Left forelimb (tissue), 1 donor: ENCODE measurements at places on chromosomes 12 and 14.

DNA sequence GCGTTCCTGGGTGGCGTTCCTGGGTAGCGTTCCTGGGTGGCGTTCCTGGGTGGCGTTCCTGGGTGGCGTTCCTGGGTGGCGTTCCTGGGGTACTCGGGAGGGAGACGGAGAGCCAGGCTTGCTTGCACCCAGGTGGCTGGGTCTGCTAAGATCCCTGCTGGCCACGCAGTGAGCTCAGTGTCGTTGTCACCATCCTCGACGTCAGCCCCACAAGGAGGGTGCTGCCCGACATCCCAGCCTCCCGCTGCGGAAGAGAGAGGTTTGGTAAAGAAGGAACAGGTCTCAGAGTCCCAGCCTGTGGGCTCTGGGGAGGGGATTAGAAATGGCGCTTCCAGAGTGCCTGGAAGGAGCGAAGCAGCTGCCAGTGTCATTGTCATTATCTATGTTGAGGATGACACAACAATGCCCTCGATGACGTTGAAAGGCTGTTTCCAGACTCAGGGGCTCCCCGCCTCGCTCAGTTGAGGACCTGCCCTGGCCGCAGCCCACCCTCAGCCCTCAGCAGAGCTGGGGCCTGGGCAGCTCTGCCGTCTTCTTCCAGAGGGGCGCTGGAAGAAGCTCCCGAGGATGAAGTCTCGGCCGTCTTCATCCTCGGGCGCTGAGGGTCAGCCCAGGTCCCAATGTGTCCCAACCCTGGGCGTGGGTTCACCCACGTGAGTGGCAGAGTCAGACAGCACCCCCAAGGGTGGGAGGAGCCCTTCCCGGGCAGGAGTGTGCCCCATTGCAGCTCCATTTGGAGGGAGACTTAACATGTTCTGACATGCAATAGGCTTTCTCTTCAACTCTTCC lies 328.8 kb downstream of the ADGRD1 start:
- no peak for DNase-seq

- no peak for DNase-seq
Measured at GRCh38 chr14:33661101-33661500, 289.8 kb downstream of the EGLN3 start.

GRCh38 chr12:120216742-120217605 lies 16.1 kb upstream of the RPLP0 start:
- no peak for DNase-seq

DNA sequence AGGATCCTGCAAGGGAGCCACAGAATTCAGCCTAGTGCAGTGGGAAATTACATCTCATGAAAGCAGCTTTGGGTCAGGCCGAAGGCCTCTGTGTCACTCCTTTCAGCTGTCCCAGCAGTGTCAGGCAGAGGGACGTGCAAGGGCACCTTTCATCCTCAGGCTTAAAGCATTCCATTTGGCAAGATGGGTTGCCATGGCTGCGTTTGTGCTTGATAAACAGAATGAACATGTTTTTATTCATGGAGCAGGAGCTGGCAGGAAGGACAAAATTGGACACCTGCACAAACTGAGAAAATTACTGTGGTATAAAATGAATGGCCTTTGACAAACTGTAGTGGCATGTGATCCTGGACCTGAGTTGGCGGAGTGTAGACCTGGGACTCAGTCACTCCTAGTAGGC lies 29.4 kb downstream of the ACAD10 start:
- DNase-seq: no peak

DNA sequence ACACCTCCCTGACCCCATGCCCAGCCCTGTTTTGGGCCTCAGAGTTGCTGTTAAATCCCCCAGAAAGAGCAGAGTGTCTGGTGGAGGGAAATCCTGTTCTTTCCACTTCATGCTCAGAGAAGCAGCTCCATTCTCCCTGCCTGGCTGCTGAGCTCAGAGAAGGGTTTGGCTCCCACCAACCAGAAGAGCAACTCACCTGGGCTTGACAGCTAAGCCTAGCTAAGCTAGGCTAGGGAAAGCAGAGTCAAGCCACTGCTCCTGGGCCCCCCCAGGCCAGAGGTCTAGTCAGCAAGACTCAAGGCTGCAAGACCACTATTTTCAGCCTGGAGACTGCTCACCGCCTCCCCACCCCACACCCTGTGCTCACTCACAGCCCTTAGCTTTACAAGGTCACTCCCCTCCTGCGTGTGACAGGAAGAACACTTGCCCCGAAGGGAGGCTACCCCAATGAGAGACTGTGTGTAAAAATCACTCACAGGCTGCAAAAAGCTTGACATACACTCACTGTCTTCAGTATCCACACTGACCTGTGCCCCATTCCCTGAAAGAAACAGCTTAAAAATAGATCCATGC lies 13.5 kb downstream of the GSC start:
- no peak for DNase-seq

DNA sequence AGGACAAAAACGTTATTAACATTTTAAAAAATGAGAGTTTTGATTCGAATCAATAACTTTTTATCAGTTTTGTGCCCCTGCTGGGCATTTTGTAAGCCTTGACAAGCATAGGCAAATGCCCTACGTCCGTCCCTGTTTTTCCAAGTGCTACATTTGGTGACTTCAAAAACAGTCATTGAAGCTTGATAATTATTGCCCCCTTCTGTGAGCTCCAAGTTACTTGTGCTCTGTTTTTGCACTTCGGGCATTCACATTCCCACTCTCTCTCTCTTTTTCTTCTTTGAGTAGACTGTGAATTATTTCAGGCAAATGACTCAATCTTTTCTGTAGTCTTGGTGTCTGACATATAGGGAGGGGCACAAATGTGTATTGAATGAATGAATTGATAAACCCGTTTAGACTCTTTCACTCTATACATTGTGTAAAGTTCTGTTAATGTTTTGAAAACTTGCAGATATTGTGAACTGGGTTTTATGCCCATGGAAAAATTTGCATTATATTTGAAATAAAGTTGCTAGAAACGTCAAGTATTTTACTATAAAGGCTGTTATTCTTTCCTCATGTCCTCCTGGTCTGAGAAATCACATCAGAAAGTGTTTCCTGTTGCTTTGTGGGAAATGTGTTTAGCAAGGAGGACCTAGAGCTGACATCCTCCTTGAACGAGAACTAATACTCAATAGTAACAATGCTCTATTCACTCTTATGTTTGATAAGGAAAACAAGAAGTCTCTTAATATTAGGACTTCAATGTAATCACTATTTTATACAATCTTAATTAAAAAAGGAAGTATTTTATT lies 1.4 kb downstream of the APAF1 start:
- no peak for DNase-seq

DNA sequence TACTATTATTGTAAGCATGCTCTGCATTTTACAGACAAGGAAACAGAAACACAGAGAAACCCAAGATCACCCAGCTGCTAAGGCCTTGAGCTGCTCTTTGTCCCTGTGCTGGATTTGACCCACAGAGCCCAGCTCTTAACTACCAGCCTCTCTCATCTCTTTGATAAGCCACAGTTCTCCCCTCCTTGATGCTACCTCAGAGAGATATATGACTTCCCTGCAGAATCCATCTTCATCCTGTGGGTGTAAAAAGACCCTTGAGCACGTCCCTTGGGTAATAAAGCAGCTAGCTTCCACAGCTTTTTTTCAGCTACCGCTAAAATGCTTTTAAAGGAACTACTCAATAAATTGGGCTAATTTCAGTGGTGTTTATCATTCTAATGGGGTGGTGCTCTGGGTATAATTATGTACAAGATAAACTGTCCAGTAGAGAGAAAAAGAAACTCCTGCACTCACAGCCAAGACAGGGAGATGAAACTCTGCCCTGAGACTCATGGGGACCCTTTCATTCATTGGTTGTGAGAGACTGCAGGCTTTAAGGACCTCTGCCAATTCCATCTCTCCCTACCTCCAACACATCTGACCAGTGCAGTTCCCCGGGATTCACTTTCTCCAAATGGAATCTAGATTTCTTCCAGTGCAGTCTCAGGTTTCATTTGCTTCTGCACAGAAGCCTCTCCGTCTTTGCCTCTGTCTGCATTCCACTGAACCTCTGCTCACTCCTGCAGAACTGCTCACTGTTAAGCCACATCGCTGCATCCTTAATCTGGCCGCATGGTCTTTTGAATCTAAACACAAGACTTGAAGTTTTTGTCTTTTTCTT lies 24.7 kb upstream of the NTF3 start:
- DNase-seq: no peak

- no peak for DNase-seq
Measured at GRCh38 chr12:83931451-83931850, 981.1 kb downstream of the SLC6A15 start.

DNA sequence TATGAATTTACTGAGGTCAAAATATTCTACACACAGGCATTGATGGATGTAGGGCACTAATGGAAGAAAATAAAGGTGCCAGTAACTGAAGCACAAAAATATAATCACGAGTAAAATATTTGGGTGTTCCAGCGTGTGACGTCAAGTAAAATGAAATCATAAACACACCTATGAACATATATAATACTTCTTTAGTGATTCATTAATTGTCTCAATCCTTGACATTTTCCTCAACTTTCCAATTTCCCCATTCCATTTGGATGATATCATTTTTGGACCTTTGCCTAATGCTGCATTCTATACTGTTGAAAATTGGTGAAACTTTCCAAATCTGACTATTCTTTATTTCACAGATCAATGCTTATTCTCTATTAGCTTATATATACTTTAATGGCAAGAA lies 649.3 kb downstream of the GALC start:
- DNase-seq: no peak
